ENCODE measurements at places on chromosomes 12 and 14. TPM values are rescaled to one million over a fixed set of nuclear protein-coding genes. Genes with fewer than 3 reads are reported as not detected.

Gene CPNE6
- total RNA-seq: not detected

Gene KRT71
- not detected for total RNA-seq

Gene MYRFL
- total RNA-seq: 0.19 TPM

Gene KCNA5
- 0.13 TPM for total RNA-seq

Gene C1R
- 789 TPM for total RNA-seq

Gene TMTC1
- total RNA-seq: 107 TPM

Gene PPM1H
- total RNA-seq: 5.1 TPM

Gene B3GNT4
- not detected for total RNA-seq

Gene RERGL
- total RNA-seq: 1.9 TPM

Gene IL26
- total RNA-seq: not detected

Gene OR10G3
- total RNA-seq: not detected

Gene CCDC177
- total RNA-seq: not detected

Gene GPR137C
- 0.13 TPM for total RNA-seq

Gene NDUFA12
- total RNA-seq: 80.6 TPM

Gene ZBTB42
- 5.9 TPM for total RNA-seq

Gene SYCP3
- not detected for total RNA-seq

Gene ACOT6
- total RNA-seq: not detected

Gene ASCL1
- total RNA-seq: not detected

Gene AKAP5
- total RNA-seq: 0.45 TPM

Gene CFAP54
- 0.71 TPM for total RNA-seq

Gene KRT79
- 2.4 TPM for total RNA-seq
